A549 (cell line): ENCODE measurements at places on chromosomes 2 and 18. TPM values are rescaled to one million over a fixed set of nuclear protein-coding genes. Genes with fewer than 3 reads are reported as not detected.
A peak's percentile ranks its signal among the peaks of the same experiment; 100 is the strongest.

DNA sequence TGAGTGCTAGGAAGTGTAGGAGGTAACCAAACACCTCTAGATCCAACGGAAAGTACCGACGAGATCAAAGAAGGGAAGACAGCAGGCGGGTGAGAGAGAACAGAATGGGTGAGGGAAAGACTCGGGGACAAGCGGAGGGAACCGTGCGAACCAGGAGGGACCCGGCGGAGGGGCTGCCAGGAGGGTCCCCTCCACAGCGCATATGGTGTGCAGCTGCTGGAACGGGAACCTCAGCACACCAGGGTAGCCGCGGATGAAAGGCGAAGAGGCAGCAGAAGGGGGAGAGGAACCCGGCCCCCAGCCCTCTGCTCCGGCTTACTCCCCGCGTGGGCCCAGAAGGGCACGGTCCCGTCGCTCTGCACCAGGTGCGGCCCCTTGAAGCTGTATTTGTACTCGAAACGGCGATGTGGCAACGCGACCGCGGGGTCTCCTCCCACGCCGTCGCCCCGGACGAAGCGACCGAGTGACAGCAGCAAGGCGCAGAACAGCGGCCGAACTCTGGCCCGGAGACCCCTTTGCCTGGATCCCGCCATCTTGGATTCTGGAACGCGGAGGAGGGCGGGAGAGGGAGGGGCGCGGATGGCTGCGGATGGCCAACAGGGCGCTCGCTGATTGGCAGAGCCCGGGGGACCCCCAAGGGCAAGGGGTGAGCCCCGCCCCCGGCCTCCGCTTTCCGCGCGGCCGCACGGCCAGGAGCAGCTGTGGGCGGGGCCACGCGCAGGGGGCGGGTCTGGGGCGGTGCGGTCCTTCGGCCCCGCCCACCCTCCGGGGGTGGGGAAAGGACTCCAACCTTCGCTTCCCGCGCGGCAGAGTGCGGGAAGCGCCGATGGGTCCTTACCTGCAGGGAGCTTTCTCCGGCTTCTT, at the start of gene LMAN1:
Gene LMAN1 (minus strand): TSS at position 554 of the 864 bp plus-strand sequence. CDS start 21 bp downstream, at position 533.
- DNase-seq = peak; percentile 86

- DNase-seq = no peak
Observed at GRCh38 chr2:174667250-174667860, 69.8 kb upstream of the WIPF1 start.

AGXT gene
- polyA plus RNA-seq = not detected in 3 replicates

- no peak for DNase-seq
Observed at GRCh38 chr2:141994066-141994465, 136.8 kb downstream of the LRP1B start.

IL1RL1 gene
- 0.03 to 0.04 TPM (median 0.03 TPM) in 3 replicates for polyA plus RNA-seq

DCDC2C gene
- polyA plus RNA-seq = not detected in 3 replicates

EPHA4 gene
- polyA plus RNA-seq = 0.31 to 0.57 TPM (median 0.54 TPM) in 3 replicates

- DNase-seq = no peak
Observed at GRCh38 chr2:216410550-216410949, 1.7 kb upstream of the SMARCAL1 start.

DNA sequence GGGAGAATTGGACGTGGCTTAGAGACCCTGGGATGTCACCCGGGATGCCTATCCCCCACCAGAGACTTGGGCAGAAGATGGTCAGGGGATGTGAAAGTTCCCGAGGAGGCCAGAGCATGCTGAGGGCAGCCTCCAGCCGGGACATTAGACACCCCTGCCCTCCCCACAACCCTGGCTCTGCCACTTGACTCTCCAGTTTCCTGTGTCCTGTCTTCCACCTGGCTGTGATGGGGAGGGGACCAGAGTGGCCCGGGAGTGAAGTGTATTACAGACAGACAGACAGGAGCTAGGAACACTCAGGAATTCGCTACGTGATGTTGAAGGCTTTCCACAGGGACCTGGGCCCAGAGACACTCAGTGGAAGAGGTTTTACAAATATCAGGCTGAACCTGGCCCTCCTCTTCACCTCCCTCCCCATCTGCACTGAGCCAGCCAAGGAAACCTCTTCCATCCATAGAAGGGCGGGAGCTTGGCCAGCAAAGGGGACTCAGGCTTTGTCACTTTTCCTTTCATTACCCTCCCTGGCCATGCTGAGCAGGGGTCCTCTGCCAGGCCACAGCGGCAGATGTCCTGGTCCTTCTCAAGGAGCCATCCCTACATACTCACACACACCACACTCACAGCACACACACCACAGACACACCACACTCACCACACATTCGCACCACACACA, 60.7 kb downstream of the SDC1 start:
- DNase-seq = peak; percentile 58

GRCh38 chr18:11419338-11419737, 190.1 kb upstream of the SLC35G4 start:
- DNase-seq = no peak

FSIP2 gene
- polyA plus RNA-seq = 0.07 TPM in 1 of 3 replicates, not detected in the others

ANKRD62 gene
- polyA plus RNA-seq = not detected in 3 replicates

DNA sequence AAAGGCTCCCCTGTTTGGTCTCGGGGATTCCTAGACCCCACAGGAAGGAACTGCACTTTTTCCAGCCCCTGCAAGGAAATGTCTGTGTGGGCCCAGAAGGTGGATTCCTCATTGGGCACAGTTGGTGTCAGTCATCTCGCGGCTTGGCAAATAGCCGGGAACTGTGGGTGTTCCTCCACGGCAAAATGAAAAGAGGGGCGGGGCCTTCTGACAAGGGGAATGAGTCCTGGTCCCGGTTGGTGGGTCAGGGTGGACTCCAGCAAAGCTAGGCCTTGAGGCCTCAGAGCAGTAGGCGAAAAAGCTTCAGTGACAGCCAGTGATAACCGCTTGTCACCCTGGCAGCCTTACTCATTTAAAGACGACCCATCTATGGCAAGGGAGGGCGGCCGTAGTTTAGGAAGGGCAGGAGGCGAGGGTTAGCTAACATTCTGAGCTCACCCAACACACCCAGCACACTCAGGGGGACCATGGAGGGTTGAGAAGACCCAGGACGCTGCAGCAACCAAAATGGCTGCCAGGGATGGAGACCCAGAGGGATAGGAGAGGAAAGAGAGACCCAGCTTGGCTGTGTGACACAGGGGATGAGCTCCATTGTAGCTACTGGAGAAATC, 16.5 kb downstream of the SLC4A3 start:
- peak; percentile 21 for DNase-seq

- DNase-seq = peak; percentile 86
Observed at GRCh38 chr2:113203901-113204519, 30.2 kb downstream of the PSD4 start.

TTLL4 gene
- 23.4 to 25.6 TPM (median 25.0 TPM) in 3 replicates for polyA plus RNA-seq

DNA sequence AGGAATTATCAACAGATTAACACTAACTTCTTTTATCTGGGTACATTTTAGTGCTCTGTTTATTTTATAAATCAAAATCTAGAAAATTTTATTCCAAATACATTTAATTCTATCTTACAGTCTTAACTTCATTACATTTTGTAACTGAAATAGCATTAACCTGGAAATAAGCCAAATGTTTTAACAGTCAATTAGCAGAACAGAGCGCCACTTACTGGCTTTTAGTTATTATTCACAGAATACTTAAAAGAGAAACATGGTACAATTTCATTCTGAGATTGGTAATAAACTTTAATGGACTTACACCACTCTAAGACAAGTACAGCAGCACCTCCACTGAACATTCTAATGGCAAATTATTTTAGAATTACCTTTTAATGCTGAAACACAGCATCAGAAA, 38.6 kb downstream of the SS18 start:
- DNase-seq = no peak

- no peak for DNase-seq
Observed at GRCh38 chr2:52594026-52594425, 1173.6 kb upstream of the CHAC2 start.

KCNE4 gene
- 0.68 to 2.3 TPM (median 1.4 TPM) in 3 replicates for polyA plus RNA-seq

GRCh38 chr2:233519787-233520611, 46.6 kb downstream of the USP40 start:
- peak; percentile 18 for DNase-seq

GRCh38 chr2:75560768-75561565, at the start of gene EVA1A:
Gene EVA1A (minus strand): TSS chr2:75560939. CDS start chr2:75518140, 42,799 bp downstream.
- DNase-seq = peak; percentile 16

DNA sequence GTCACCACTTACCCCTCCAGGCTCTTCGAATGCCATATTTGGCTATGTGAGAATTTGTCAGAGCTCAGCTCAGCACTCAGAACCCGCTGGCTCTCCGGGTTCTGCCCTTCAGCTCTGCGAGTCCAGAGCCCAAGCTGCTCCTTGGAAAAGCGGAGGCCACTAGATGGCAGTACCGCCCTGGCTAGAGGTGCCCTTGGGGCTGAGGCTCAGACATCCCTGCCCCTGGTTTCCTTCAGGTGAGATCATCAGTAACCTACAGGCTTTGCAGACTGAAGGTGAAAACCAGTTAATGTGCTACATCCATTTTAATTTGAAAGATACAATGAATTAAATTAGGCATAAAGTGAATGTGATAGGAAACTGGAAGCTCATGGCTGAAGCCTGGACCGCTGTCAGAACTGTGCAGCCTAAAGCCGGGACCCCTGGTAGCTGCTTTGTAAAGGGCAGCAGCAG, 285.6 kb downstream of the AGAP1 start:
- peak; percentile 72 for DNase-seq

DNA sequence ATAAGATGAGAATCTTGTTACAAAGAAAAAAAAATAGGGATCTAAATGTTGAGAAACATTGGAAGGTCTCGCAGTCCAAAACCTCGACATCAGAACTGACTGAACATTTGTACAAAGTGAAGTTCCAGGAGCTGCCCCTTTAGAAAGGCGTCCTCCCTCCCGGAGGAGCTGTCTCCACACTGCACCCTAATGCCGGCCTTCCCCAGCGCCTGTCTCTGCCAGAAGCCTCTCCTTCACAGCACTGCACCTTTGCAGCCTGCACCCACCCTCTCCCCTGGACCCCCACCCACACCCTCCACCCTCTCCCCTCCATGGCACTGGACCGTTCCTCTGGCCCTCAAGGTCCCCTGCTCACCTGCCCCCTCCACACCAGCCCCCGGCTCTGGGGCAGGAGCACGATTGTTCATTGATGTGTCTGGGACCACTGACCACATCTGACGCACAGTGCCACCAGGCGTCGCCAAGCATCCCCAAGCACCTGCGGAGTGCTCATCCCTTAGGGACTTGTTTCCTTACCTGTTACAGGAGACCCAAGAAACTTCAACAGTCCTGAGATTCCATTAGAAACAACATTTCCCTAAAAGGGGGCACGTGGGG, 90.3 kb upstream of the SNTG2 start:
- DNase-seq = peak; percentile 24

- DNase-seq = no peak
Observed at GRCh38 chr2:25349397-25349796, 7.7 kb upstream of the DNMT3A start.

DNA sequence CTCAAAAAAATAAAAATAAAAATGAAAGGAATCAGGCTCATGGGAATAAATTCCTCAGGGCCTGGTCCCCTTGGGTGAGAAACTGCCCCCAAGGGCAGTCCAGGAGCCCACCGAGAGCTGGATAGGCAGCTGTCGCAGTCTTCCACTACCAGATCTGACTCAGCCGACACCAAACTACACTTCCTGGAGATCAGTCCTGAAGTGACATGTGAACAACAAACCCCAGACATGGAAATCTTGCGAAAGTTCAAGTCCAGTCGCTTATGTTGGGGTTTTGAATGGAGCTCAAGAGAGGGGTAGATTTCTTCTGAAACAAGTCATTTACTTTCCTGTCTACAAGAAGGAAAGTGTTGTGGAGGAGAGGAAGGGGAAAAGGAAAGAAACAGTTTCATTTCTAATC, 12.9 kb downstream of the ADCY3 start:
- DNase-seq = no peak

DNA sequence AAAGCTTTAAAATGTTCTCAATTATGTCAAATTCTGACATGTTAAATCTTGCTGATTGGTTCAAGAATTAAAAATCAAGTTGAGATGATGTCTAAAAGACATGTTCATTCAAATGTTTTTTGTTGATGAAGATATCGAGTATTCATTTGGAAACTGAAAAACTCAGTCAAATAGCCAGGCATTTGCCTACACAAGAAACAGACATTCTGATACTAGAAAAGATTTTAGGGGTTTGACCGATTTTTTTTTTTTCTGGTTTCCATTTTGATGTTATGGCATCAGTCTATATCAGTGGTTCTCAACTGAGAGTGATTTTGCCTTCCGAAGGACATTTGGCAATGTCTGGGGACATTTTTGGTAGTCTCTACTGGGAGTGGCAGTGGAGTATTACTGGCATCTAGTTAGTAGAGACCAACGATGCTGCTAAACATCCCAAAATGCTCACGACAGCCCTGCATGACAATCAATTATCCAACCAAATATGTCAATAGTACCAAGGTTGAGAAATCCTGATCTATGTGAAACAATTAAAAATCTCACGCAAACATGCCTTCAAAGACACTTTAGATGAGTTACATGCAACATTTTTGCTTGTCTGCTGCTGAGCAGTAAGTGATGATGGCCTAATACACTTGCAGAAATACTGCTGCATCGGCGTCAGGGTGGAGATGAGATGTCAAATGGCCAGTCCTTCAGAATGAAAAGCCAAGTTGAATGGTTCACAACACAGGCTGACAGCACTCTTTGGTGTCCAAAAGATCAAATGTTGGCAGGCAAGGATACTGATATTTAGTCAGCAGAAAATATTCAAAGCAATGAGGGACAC, 12.5 kb downstream of the RASGRP3 start:
- DNase-seq = no peak

DNA sequence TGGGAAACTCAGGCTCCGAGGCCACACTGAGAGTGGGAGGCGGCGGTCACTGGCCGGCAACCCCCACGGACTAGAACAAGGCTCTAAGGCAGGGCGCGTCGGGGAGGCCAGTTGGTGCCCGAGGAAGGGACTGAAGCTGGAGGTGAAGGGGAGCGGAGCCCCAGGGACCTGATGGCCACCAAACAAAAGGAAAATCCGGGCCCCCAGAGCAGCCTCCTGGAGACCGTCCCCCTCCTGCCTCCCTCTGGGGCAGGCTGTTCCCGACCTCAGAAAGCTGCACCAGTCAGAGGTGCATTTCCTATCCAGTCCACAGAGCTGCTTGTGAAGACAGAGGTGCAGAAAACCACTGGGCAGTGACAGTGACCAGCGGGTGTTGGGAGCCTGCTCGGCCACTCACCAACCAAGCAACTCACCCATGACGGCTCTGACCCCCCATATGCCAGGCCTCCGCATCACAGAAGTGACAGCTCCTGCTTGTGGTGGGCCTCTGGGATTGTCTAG, 172.7 kb downstream of the TWIST2 start:
- DNase-seq = no peak

GRCh38 chr2:16742026-16742425, 76.4 kb upstream of the CYRIA start:
- DNase-seq = no peak

- DNase-seq = no peak
Observed at GRCh38 chr2:177031438-177032180, 181.0 kb upstream of the HNRNPA3 start.

GRCh38 chr2:145085612-145086011, 565.7 kb upstream of the ZEB2 start:
- no peak for DNase-seq

DNA sequence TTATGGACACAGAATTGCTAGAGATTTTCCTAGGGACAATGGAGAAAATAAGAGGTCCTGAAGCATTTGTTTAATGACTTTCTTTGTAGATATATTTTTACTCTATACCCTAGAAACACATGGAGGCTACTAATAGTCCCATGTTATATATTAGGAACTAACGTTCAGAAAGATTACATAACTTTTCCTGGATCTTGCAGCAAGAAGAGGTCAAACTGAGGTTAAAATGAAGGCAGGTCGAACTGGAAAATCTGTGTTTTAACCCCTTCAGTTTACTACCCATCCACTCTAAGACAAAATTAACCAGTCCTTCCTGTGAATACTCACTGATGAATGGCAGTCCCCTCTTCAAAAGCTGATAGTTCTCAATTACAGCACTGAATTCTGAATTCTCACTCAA, 1415.8 kb upstream of the CELF4 start:
- no peak for DNase-seq

SERPINB3 gene
- not detected in 3 replicates for polyA plus RNA-seq

MC2R gene
- polyA plus RNA-seq = not detected in 3 replicates
